Stimulated activated CD8-positive, alpha-beta memory T cell treated with anti-CD3 and anti-CD28 coated beads, Interleukin-2, amount 100 ng/mL, for 1 hour (primary cell): ENCODE measurements at places on chromosomes 1 and 21.

DNA sequence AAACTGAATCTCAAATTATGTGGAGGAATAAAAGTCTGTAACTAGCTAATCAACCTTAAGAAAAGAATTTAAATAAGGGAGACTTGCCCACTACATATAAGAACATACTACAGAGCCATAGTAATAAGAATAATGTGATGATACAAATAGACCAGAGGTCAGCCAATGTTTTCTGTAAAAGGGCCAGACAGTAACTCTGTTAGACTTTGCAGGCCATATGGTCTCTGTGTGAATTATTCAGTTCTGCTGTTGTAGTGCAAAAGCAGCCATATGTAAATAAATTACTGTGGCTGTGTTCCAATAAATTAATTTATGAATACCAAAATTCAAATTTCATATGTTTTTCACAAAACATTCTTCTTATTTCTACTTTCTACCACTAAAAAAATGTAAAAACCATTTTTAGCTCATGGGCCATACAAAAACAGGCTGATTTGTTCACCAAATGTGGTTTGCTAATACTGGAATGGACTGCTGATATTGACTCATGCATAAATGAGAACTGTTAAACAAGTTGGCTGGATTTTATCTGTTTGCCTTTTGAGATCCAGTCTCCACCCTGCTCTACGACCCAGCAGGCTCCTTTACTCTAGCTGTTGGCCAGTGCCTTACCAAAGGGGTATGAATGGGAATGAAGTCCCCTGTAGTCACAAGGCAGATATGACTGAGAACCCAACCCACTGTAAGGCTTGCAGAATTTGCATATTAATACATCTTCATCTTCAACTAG, 98.2 kb upstream of the ZNHIT6 start:
- no peak for DNase-seq

DNA sequence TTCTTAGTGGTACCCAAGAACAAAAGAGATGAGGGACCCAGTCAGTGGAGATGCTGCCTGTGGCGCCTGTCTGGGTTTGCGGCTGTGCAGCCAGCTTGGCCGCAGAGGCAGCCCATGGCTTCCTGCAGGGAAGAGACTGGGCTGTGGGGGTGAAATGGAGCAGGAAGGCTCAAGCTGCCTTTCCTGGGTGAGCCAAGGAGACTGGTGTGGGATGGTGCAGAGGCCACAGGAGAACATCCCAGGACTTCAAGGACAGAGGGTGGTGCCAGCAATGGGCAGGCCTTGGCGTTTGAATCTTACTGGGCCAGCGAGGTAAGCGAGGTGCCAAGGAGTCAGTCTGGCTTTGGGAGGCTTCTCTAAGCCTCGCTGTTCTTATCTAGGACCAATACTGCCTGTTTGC, 26.4 kb downstream of the KCNA10 start:
- DNase-seq, result no peak

- DNase-seq, result no peak
These were observed 43.1 kb downstream of the ZNF281 start for GRCh38 chr1:200366577-200367253.

DNA sequence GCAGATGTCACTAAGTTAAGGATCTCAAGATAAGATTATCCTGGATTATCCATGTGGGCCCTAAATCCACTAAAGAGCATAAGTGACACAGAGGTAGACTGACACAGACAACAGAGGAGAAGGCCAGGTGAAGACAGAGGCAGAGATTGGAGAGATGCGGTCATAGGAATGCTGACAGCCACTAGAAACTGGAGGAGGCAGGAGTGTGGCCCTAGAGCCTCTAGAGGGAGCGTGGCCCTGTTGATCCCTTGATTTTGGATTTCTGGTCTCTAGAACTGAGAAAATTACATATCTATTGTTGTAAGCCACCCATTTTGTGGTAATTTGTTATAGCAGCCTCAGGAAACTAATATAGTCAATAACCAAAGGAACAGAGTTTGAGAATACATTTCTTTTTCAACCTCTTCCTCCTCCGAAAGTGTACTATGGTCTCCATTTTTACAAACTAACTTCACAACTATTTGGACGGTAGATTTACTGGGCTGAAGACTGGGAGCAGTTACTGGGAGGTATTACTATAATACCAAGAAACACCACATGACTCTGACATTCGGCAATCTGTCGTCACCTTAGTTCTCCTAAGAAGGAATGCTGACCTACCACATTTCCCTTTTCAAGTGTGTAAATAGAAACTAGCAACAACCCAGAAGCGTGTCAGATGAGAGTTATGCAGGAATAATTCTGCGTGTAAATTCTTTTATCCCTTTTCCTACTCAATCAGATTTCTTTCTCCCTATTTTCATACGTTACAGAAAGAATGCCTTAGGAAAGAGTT, 116.0 kb upstream of the ZNHIT6 start:
- no peak for DNase-seq

- DNase-seq, result no peak
These were observed 753 bp downstream of the KCNJ6 start for GRCh38 chr21:37915497-37915911.
